ENCODE measurements at places on chromosomes 12 and 14. TPM values are rescaled to one million over a fixed set of nuclear protein-coding genes. Genes with fewer than 3 reads are reported as not detected.

- H3K4me3 ChIP-seq = no peak overlapping the region
- H3K4me1 ChIP-seq = peaks cover 3% of the 10 kb centered on the region
- no peak overlapping the region for H3K27ac ChIP-seq
- no peak for DNase-seq
Observed at GRCh38 chr14:55450539-55450938, 10.1 kb upstream of the TBPL2 start.

GRCh38 chr12:123152833-123153232 is 1.9 kb upstream of the PITPNM2 start:
- no peak for DNase-seq
- H3K4me3 ChIP-seq = no peak overlapping the region
- no peaks in the 10 kb centered on the region for H3K27me3 ChIP-seq
- peaks cover 30% of the 10 kb centered on the region for H3K4me1 ChIP-seq
- no peak overlapping the region for H3K27ac ChIP-seq

DNA sequence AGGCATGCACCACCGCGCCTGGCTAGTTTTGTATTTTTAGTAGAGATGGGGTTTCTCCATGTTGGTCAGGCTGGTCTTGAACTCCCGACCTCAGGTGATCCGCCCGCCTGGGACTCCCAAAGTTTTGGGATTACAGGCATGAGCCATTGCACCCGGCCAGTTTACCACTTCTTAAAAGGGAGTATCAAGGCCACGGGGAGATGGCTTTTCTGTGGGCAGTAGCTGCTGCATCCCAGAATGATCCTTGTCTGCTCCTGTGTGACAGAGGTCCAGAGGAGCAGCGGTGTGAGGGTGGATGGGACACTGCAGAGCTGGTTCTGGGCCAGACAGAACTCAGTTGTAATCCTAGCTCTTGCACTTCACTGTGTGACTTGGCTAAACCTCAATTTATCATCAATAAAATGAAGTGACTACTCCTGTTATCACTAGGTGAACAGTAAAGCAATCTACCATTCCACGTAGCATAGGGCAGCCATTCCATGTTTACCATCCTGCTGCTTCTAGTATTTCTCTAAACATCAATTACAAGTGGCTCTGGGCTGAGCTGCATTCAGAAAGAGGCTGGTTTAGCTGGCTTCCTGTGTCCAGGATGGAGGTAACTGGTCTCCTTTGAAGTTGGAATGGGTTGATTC is 3.0 kb upstream of the NPFF start:
- H3K36me3 ChIP-seq = peaks cover 8% of the 10 kb centered on the region
- H3K4me1 ChIP-seq = peaks cover 9% of the 10 kb centered on the region
- H3K27me3 ChIP-seq = no peaks in the 10 kb centered on the region
- no peak overlapping the region for H3K4me3 ChIP-seq

DNA sequence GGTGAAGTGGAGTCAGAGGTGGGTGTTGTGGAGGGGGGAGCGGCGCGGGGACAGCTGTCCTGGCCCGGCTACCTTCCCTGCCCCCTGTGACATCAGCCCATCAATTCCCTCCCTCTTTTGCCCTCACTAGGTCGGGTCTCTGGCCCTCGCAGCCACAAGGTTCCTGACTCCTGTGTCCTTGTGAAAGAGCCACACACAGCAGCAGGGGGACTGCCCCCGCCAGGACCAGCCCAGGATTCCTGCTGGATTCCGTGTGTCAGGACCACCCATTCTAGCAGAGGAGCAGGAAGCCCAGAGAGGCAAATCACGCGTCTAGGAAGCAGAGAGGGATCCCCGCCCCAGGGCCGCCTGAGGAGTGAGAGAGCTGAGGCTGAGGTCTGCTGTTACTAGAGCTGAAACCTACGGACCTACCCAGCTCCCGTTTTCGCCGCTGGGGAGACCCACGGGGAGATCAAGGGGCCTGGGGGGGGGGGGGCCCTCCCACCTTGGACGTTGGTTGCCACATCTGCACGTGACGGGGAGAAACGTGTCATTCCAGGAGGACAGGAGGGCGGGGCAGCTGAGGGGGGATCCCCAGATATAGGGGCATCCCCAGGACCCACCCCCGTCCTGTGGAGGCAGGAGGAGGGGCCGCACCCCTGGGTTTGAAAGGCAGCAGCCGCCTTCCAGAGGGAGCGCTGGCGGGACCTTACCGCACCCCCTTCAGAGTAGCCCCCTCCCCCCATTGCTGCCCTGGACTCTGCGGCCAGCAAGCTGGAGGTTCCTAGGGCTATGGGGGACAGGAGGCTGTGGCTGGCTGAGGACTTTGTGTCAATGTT is 12.5 kb upstream of the INF2 start:
- H3K4me1 ChIP-seq = peaks cover 23% of the 10 kb centered on the region
- DNase-seq = peak; percentile 61
- H3K4me3 ChIP-seq = peak overlapping the region; percentile 75
- peak overlapping the region; percentile 86 for H3K27ac ChIP-seq
- H3K27me3 ChIP-seq = no peaks in the 10 kb centered on the region
- H3K36me3 ChIP-seq = no peaks in the 10 kb centered on the region

- H3K4me3 ChIP-seq = no peak overlapping the region
- H3K4me1 ChIP-seq = peaks cover 49% of the 10 kb centered on the region
- peak overlapping the region; percentile 68 for H3K27ac ChIP-seq
- H3K27me3 ChIP-seq = no peaks in the 10 kb centered on the region
- no peak for DNase-seq
Observed at GRCh38 chr12:718756-719102, 33.6 kb upstream of the WNK1 start.

DNA sequence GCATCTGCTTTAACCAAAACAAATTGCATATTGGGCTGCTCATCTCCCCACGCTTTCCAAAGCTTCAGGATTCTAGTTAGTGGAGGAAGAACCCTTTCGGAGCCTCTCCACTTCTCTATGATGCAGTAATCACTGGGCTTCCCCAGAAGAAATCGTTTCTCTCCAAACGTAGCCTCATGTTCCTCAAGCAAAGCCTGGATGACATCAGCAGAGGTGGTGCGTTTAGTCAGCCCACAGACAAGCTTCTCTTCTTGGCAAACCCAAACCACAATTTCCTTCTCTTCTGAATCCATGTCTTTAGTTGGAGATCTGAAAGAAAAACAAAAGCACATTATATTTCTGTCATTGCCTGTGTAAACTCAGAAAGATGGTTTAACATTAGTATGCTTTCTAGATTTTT is 30.6 kb downstream of the RASSF9 start:
- H3K4me3 ChIP-seq = no peak overlapping the region
- no peak for DNase-seq
- no peak overlapping the region for H3K27ac ChIP-seq
- no peaks in the 10 kb centered on the region for H3K36me3 ChIP-seq

GRCh38 chr14:81371802-81372201 is 28.3 kb downstream of the STON2 start:
- no peak for DNase-seq
- no peaks in the 10 kb centered on the region for H3K4me1 ChIP-seq
- peaks cover 4% of the 10 kb centered on the region for H3K27me3 ChIP-seq
- H3K4me3 ChIP-seq = no peak overlapping the region
- H3K36me3 ChIP-seq = no peaks in the 10 kb centered on the region

GRCh38 chr12:122841544-122842321 is 6.5 kb downstream of the HIP1R start:
- DNase-seq = no peak
- H3K27ac ChIP-seq = no peak overlapping the region
- H3K27me3 ChIP-seq = no peaks in the 10 kb centered on the region
- H3K36me3 ChIP-seq = peaks cover 4% of the 10 kb centered on the region

DNA sequence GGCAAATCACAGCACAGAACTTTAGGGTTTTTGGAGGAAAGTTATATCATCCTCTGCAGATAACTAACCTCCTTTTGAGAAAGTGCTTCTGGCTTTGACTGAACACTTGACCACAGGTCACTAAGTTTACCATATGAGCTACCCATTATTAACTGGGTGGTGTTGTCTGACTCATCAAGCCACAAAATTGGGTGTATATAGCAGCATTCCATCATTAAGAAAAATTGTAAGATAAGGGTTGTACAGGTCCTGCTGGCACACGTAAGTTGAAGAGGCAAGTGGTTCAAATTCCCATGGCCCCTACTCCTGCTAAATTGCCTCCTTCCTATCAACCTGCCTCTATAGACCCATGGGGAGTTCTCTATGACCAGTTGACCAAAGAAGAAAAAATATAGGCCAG is 39.5 kb downstream of the L2HGDH start:
- H3K27me3 ChIP-seq = no peaks in the 10 kb centered on the region
- no peak for DNase-seq
- H3K4me1 ChIP-seq = no peaks in the 10 kb centered on the region

- H3K4me1 ChIP-seq = no peaks in the 10 kb centered on the region
- H3K36me3 ChIP-seq = no peaks in the 10 kb centered on the region
- no peak overlapping the region for H3K27ac ChIP-seq
Observed at GRCh38 chr14:33370426-33370825, 431.7 kb downstream of the NPAS3 start.

- no peak overlapping the region for H3K4me3 ChIP-seq
- H3K27ac ChIP-seq = no peak overlapping the region
- DNase-seq = no peak
- H3K27me3 ChIP-seq = no peaks in the 10 kb centered on the region
- H3K4me1 ChIP-seq = peaks cover 5% of the 10 kb centered on the region
Observed at GRCh38 chr14:80491131-80491530, 279.8 kb upstream of the DIO2 start.

- peaks cover 31% of the 10 kb centered on the region for H3K4me1 ChIP-seq
- no peak for DNase-seq
- no peak overlapping the region for H3K27ac ChIP-seq
Observed at GRCh38 chr12:11716794-11717518, 67.5 kb downstream of the ETV6 start.

DNA sequence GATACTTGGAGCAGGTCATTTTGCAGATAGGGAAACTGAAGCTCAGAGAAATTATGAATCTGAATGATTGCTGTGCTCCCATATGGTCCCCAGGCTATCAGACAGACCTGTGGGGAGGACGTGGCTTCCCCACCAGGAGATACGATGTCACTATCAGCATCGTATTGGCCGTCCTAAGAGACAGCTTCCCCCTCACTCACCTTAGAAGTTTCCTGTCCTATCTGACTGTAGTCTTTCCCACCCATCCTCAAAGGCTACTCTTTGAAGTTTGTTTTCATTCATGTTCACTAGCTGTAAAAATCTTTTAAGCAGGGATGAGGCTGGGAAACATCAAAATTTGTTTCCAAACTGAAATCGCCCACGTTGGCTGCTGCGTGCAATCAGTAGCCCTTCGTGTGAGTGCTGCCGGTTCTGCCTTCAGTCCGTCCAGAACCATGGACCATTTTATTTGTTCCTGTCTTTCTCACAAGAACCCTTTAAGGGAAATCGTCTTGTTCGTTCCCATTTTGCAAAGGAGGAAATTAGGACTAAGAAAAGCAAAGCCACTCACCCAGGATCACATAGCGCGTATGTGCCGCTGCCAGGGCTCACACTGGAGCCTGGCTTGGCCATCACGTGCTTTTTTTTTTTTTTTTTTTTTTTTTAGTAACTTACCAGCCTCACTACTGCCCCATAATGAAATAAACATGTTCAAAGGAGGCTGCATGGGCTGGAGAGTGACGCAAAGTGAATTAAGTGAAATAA is 1.0 kb upstream of the KDM2B start:
- no peaks in the 10 kb centered on the region for H3K27me3 ChIP-seq
- no peak for DNase-seq
- H3K36me3 ChIP-seq = no peaks in the 10 kb centered on the region

- H3K4me1 ChIP-seq = no peaks in the 10 kb centered on the region
- DNase-seq = no peak
- no peaks in the 10 kb centered on the region for H3K36me3 ChIP-seq
- no peak overlapping the region for H3K4me3 ChIP-seq
- no peaks in the 10 kb centered on the region for H3K27me3 ChIP-seq
- H3K27ac ChIP-seq = no peak overlapping the region
Observed at GRCh38 chr12:85779768-85780167, 56.4 kb downstream of the RASSF9 start.

DNA sequence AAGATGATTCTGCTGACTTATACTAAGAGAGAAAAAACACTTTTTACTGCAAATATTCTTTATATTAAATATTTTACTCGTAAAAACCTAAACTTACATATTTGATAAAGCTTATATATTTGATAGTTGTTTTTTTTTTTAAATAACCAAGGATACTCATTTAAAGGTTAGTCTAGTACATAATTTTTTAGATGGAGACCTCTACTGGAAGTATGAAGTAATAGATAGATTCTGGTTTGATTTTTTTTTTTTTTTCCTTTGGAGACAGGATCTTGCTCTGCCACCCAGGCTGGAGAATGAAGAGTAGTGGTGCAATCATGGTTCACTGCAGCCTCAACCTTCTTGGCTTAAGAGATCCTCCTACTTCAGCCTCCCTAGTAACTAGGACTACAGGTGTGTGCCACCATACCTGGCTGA is 16.4 kb downstream of the ARID2 start:
- no peaks in the 10 kb centered on the region for H3K27me3 ChIP-seq
- no peak overlapping the region for H3K4me3 ChIP-seq
- no peak for DNase-seq
- no peak overlapping the region for H3K27ac ChIP-seq
- H3K36me3 ChIP-seq = peaks cover 35% of the 10 kb centered on the region

DNA sequence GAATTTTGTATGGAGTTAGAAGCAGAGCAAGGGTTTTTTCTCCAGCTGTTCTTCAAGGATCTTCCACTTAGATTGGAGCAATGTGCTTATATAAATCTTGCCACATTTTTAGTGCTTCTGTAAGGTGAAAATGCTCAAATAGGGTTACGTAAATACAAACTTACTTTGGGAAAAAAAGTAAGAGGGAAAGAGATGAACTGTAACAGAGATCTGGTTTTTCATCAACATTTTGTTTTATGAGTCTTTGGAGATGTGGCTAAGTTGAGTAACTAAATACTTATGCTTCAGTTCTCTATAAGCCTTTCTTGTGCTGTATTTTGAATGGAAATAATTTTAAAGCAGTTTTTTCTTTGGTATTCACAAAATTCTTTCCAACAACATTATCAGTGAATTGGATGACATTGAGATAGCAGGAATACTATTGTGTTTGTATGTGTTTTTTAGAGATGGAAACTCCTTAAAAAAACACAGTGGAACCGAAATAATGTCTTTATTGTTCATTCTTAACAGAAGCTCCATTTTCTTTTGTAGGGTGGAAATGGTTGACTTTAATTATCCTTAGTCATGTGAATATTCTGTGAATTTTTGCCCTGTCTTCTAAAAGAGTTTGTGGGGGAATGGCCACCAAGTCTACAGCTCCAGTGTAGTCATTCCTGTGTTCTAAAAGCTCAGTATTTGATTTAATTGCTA is 45.7 kb downstream of the NPAS3 start:
- no peak overlapping the region for H3K27ac ChIP-seq
- no peak overlapping the region for H3K4me3 ChIP-seq
- DNase-seq = no peak
- no peaks in the 10 kb centered on the region for H3K36me3 ChIP-seq
- H3K4me1 ChIP-seq = no peaks in the 10 kb centered on the region

- no peak overlapping the region for H3K27ac ChIP-seq
- H3K4me1 ChIP-seq = peaks cover 17% of the 10 kb centered on the region
- DNase-seq = no peak
- peaks cover 6% of the 10 kb centered on the region for H3K36me3 ChIP-seq
- H3K4me3 ChIP-seq = no peak overlapping the region
Observed at GRCh38 chr14:23055621-23056144, 1.6 kb downstream of the CDH24 start.

GRCh38 chr14:96194657-96195431 is 9.8 kb upstream of the BDKRB2 start:
- no peak for DNase-seq
- H3K4me1 ChIP-seq = peaks cover 6% of the 10 kb centered on the region
- H3K27me3 ChIP-seq = peaks cover 15% of the 10 kb centered on the region
- no peak overlapping the region for H3K4me3 ChIP-seq

PABPN1 gene
- 289 TPM for total RNA-seq

UNC79 gene
- total RNA-seq = 0.04 TPM

KRT74 gene
- not detected for total RNA-seq

HEATR5A gene
- 10.8 TPM for total RNA-seq

TBC1D30 gene
- 1.6 TPM for total RNA-seq

FAM186B gene
- total RNA-seq = 0.41 TPM

GLT8D2 gene
- total RNA-seq = not detected

PAX9 gene
- not detected for total RNA-seq

All from activated naive CD8-positive, alpha-beta T cell treated with anti-CD3 and anti-CD28 coated beads for 36 hours (primary cell).